DMS79 (cell line): ENCODE measurements at places on chromosomes 4 and X.

DNA sequence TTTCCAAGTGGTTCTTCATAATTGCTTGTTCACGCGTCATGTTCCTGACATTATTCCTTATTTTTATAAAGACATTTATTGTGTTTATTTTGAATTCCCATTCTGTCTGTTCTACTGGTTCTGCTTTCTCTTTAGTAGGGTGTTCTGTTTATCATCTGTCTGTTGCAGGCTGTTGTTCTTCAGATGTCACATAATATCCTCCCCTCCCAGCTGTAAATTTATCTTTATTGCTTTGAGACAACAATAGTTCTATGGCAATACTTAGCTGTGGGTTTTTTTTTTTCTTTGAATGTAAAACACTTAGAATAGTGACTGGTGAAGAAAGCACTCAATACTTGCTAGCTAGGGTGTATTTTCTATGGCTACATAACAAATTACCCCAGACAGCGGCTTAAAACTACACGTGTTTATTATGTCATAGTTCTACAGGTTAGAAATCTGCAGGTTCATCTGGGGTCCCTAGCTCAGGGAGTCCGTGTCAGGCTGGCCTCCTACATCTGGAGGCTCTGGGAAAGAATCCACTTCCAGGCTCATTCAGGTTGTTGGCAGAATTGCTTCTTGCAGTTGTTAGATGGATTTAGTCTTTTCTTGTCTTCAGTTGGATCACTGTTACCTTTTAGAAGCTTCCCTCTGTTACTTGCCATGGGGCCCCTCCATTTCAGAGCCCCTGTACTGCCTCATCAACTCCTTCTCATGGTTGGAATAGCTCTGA is 63.4 kb upstream of the ENPEP start:
- no peak for DNase-seq

- peak; percentile 44 for DNase-seq
Measured at GRCh38 chr4:182022909-182023308, 220.3 kb upstream of the TENM3 start.

DNA sequence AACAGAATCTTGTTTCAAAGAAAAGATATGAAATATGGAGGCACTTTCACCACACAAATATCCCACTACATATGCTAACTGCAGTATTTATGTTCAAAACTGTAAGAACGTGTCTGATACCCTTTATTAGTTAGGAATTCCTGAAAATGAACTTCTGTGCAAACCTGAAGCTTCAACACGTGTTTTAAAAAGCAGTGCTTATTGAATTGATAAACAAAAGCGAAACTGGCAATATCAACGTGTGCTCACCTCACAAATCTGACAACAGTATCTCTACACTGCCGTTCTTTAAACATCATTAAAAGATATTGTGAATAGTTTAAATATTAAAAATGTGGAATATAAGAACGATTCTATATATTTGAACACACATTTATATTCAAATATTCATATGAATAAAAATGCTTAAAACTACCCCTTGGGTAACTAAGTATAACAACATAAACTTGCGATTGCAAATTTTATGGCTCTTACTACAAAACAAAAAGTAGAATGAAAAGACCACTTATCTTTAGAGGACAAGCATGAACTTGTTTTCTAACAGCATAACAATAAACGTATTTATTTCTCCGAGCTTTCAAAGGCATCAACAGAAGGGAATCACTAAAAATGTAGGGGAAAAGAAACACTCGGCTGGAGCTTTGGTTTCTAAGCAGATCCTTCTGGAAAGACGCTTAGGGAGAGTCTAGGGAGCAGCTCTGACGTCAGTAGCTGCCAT is at the start of gene LRP2BP:
LRP2BP (minus strand) TSS at position 687 of the 718 bp plus-strand sequence. CDS start 17,738 bp downstream, outside the sequence.
- peak; percentile 35 for DNase-seq

DNA sequence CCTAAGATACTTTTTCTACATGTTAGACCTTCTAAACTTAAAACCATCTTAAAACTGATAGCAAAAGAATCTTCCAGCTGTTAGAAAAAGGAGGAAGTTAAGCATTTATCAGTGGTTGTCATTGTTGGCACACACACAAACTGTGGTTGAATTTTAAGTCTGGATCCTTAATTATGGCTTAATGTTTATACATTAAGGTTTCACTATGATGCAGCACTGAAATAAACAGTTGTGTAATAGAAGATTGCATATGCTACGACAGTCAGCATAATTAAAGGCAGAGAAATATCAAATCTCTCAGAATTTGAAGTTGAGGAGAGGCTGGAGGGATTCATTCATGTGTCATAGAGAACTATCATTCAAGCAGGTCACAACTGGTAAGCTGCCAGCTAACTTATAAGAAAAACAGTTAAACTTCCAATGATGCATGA is 32.3 kb downstream of the ADGRA3 start:
- no peak for DNase-seq

DNA sequence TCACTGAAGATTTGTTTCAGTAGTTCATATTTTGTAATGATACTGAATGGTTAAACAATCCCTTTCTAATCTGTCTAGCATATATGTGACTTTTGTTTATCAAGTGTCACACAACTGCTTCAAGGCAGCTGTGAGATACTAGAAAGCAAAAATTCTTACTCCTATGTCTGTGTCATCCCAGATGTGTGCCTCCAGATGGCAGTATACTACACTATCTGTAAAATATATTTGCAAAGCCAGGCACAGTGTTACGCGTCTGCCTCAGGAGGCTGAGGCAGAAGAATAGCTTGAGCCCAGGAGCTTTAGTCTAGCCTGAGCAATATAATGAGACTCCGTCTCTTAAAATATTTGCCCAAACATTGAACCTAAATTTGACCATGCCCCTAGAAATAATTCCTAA is 4.0 kb downstream of the NUDT10 start:
- DNase-seq = no peak

- DNase-seq = no peak
Measured at GRCh38 chrX:128928636-128929035, 594.7 kb downstream of the SMARCA1 start.

- no peak for DNase-seq
Measured at GRCh38 chrX:16212024-16212423, 44.7 kb downstream of the MAGEB17 start.

GRCh38 chr4:152246659-152247058 is 289.2 kb downstream of the FBXW7 start:
- DNase-seq = no peak
